ENCODE measurements at places on chromosomes 6 and 20.
A peak's percentile ranks its signal among the peaks of the same experiment; 100 is the strongest.

DNA sequence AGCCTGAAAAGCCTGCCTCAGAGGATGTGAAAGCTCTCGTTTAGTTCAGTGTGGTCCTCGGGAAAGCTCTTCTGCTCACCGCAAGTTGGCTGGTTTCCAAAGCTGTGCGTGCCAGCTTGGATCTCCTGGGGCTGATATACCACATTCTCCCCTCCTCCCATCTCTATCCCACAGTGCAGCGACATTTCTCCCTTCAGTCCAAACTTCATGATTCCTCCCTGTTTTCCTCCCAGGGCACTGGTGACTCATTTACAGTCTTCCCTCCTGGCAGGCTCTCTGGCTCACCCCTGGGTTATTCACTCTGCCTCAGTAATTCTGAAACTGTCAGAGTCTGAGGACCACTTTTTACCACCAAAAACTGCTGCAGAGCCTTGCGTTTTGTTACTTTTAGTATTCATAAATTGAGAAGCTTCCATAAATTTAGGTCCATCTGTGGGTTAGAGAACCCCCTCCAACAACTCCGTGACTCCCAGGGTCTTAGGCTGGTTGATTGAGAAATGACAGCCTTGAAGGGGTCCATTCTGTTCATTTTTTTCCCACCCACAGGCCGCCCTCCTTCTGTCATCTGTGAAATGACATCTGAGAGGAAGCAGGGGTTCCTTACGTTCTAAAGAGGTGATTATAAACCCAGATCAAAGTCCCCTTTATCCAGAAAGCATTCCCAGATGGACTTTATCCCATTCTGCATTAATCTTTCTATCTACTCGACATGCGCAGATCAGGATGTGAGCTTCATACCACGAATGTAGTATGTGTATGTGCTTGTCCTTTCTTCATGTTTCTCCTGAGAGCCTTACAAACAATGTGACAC is 6.1 kb downstream of the TRIM10 start:
- peak; percentile 69 for DNase-seq

DNA sequence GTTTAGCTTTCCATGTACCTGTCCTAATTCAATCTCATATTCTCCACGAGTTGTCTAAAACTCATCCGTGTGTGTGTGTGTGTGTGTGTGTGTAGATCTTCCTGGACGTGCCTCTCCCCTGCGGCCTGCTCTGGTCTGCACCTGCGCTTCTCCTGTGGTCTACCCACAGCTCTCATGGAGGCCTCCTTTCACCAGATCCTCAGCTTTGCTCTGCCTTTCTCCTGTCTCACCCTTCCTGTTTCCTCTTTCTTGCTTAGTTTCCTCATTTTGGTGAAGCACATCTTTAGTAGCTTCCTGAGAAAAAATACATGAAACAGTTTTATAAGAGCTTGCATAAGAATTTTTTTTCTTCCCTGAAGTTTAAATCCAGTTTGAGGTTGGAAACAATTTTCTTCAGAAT is 18.1 kb downstream of the SLX4IP start:
- no peak for DNase-seq

GRCh38 chr20:11000416-11000815 is 326.6 kb upstream of the JAG1 start:
- no peak for DNase-seq

- peak; percentile 16 for DNase-seq
Observed at GRCh38 chr6:43665376-43665775, 20.5 kb downstream of the RSPH9 start.

DNA sequence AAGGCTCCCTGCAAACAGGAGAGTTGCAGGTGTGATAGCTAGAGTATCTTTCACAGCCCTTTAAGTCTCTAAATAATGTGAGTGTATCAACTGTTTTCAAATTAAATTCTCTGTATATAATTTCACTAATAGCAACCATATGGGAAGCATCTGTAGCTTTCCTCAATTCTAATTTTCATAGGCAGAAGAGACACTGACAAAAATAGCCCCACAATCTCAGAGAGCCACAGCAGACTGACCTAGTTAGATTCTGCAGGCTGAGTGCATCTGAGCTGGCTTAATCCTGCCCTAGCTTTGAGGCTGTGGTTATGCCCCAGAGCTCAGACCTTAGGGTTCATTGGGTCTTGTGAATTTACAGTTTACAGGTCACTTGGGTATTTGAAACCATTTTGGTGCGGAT is 63.9 kb downstream of the MAP7 start:
- no peak for DNase-seq

- no peak for DNase-seq
Observed at GRCh38 chr6:1002989-1003388, 308.9 kb upstream of the FOXQ1 start.

DNA sequence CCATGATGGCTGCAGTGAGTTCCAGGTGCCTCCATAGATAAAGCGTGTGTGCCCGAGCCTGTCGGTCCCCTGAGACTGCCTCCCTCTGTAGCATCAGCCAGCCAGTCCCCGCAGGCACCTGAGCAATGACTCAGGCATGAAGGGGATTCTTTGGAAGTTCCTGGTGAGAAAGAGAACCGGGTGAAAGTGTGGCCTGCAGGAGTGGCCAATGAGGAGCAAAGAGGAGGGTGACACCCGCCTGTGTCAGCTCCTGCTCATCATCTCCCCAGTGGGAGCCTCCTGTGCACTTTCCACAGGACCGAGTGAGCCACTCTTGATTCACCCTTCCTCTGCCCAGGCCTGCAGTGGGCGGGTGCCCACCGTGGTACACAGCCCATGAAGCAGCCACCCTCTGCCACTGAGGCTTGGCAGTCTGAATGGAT is 71.2 kb upstream of the PTPN1 start:
- peak; percentile 68 for DNase-seq

DNA sequence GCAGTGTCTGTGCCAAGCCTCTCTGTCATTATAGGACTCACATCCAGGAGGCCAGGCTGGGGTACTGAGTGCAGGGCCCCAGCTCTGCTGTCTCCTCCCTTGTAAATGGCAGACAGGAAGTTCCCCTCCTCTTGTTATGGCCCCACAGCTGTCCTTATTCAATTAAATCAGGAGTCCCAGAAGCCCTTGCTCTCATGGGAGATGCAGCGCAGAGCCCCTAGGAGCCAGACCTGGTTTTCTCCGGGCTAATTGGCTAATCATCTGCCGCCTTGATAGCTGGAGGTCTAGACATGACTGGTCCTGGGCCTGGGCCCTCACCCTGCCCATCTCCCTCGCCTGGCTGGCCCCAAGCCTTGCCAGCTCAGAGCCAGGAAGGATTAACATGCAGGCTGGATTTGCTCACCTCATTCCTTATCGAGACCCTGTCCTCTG is 172.0 kb downstream of the VEGFA start:
- DNase-seq: no peak

DNA sequence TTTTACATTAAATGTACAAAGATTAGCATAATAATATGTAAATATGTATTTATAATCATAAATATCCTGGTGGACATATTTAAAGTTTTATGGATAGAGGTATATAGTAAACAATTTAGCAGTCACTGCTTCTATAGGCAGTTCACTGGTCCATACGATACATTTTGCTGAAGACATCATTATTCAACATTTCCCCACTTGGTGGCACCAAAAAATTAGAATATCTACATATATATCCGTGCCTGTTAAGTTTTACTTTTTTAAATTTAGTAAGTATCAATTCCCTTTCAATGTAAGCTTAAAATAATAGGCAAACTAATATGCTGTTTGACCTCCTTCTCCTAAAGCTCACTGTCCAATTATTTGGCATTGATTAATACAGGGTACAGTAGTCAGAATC is 64.2 kb downstream of the LMBRD1 start:
- DNase-seq: no peak

- peak; percentile 35 for DNase-seq
Observed at GRCh38 chr6:56292505-56293181, 45.3 kb upstream of the COL21A1 start.

DNA sequence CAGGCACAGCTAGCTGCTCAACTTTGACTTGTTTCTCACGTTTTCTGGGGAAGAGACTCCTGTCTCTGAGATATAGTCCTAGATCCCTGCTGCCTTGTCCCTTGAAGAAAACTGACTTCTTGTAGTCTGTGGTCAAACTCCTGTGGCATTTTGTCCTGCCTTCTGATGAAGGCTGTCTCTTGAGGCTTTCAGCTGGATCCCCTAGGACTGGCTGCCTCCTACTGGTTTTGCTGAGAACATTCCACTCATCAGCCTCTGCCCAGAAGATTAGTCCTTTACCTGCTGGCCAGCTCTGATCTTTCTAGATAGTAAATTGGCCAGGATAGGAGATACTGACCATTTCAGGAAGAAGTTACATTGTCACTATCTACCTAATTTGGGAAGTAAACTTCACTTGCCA is 71.9 kb upstream of the CNR1 start:
- DNase-seq: no peak

- DNase-seq: no peak
Observed at GRCh38 chr6:50030777-50031562, 9.2 kb upstream of the DEFB110 start.

DNA sequence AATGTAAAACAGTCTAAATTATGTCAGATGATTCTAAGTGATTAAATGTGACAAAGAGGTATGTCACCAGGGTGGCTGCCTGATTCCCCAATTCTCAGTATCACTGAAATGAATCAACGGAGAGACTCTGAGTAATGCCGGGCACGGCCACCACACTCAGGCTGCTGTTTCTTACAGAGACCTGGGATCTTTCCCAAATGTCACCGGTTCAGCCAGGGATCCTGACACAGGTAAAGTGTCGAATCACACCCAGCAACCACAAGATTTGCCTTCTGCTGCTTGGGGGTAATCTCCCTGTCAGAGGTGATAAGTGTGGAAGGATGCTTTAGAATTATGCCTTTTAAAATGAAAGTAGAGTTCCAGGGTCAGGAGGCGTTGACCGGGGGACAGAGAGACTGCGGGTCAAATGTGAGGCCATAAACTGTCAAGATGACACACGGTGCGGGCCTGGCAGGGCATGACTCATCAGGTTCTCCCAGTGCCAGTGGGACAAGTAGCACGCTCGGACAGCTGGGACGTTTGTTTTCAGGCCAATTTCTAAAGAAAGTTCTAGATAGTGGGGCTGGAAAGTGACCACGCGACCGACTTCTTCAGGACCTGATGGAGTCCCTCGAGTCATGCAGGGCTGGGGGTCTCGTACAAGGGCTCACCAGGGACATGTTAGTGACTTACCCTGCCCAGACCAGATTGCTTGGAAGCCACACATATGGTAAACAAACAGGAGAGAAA is 48.9 kb downstream of the PRDM1 start:
- DNase-seq: peak; percentile 46

DNA sequence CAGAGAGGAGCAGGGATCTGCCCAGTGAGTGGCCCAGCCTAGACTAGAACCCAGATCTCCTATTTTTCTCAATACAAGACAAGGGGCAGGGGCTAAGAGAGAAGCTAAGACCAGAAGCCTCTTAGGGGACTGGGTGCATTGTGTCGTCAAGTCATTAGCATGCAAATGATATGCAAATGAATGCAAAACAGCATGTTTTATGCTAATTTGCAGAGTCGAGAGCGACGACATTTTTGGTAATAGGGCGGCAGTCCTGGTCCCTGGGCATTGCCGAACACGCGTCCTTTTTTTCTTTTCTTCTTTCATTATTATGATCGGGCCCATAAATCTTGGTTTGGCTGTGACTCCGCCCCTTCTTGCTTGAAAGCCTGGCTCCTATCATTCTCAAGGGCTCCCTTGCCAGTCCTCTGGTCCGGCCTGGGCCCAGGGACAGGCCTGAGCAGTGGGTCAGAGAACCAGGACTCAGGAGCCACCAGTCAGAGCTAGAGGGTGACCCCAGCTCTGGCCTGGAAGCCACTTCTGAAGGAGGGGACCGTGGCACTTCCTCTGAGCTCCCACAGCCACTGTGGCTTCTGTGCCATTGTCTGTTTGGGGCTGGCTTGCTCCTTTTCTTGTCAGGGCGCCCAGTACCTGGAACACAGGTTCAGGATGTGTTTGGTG is 32.0 kb upstream of the SCRT2 start:
- no peak for DNase-seq

DNA sequence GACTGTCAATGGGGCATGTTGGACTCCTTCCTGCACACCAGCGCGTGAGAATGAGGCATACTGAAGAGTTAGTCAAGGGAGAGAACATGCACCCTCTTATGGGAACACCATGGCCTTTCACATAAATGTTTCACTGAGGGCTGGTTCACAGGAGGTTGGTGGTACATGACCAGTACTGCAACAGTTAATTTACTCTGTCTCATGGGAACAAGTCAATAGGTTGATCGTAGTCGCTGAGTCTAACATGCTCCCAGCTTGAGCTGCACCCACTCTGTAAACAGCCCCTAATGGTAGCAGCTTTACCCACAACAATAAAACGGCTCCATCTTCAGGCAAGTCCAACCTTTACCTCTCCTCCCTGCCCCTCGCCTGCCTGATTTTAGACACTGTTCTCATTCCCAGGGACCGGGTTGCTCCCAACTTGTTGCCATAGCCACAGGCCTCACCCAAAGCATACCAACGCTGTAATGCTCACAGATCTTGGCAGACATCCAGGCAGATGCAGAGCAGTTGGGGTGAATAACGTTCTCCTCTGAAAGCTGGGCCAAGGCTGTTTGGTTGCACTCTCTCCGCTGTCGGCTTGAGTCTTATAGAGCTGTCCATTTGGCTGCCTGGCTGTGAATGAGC is 111.3 kb downstream of the LY86 start:
- DNase-seq: peak; percentile 92

DNA sequence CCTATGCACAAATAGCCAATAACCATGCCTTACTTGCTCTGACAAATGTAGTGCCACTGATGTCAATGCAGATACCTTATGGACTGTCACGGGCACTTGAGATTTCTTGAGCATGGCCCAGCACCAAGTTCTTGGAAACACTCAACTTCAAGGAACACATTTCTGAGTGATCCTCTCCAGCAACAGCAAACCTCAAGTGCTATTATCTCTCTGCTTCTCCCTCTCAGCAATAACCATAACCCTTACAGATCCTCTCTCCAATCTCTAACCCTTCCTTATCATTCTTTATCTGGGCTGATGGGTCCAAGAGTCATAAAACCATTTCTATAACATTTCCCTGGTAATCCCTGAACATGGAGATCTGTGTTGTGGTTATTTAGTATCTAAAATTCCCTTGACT is 266.9 kb upstream of the STXBP5 start:
- no peak for DNase-seq

DNA sequence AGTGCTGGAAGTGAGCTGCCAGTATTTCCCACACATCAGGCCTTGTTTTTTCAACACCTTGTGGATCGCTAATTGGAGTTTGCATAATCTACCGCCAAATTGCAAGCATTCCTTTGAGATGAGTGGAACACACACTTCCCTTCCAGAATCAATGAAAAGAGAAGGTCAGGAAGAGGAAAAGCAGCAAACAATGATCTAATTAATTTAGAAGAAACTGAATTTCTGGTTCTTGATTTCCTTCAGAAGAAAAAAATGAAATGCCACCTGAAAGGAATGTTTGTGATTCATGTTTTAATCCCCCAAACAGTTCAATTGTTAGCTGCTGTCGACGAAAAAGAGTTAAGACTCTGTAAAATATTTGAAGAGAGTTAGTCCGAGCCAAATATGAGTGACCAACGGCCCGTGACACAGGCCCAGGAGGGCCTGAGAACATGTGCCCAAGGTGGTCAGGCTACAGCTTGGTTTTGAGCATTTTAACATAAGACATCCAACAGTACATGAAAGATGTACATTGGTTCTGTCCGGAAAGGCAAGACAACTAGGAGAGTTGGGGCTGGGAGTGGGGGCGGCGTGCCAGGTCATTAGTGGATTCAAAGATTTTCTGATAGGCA is 182.3 kb downstream of the MTFR2 start:
- peak; percentile 78 for DNase-seq

Measured in astrocyte (in vitro differentiated cells and primary cell).